NCI-H2171 (cell line): ENCODE measurements at places on chromosomes 12 and 14.

DNA sequence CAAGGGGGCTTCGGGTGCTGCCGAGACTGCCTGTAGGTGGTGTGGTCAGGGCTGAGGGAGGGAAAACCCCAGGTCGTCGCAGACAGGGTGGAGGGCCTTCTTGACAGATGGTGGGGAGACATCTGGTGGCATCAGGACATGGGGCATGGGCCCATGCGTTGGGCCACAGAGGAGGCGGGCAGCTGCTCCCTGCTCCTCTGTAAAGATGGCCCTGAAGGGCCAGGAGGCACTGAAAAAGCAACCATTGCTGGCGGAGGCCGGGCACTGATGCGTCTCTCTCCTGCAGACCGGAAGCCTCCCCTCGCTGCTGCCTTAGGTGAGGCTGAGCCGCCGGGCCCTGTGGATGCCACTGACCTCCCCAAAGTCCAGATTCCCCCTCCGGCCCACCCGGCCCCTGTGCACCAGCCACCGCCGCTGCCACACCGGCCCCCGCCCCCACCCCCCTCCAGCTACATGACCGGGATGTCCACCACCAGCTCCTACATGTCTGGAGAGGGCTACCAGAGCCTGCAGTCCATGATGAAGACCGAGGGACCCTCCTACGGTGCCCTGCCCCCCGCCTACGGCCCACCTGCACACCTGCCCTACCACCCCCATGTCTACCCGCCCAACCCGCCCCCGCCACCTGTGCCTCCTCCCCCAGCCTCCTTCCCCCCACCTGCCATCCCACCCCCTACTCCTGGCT, 28.8 kb downstream of the CCNK start:
- DNase-seq = no peak

- peak; percentile 49 for DNase-seq
Measured at GRCh38 chr12:57008178-57008577, 1.8 kb upstream of the ZBTB39 start.

DNA sequence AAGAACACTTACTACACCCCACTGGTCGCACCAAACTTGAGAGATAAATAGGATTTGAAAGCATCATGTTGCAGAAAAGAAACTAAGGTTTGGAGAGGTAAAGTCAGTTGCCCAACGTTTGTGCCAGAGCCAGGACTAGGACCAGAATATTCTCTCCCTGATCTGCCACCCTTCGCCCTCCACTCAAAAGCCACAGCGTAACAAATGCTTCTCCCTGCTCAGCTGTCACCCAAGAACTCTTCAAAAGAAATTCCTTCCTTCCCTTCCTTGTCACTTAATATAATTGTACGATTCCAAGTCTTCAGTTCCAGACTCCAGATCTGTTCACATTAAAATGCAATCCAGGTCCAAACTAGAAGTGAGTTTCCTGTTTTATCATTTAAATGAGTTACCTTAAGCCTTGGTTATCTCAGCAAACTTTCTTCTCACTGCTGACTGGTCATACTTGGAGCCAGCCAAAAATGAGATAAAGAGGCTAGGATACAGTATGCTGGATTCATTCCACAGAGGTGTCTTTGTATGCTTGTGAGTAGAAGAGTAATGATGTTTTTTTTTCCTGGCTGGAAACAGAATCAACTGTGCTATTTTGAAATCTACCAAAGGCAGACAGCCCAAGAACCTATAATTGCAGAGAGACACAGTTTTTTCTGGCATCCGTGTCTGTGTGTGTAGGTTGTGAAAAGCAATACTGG, 12.8 kb upstream of the PPFIBP1 start:
- DNase-seq = no peak

- DNase-seq = no peak
Measured at GRCh38 chr12:85603556-85603955, 232.7 kb downstream of the RASSF9 start.

DNA sequence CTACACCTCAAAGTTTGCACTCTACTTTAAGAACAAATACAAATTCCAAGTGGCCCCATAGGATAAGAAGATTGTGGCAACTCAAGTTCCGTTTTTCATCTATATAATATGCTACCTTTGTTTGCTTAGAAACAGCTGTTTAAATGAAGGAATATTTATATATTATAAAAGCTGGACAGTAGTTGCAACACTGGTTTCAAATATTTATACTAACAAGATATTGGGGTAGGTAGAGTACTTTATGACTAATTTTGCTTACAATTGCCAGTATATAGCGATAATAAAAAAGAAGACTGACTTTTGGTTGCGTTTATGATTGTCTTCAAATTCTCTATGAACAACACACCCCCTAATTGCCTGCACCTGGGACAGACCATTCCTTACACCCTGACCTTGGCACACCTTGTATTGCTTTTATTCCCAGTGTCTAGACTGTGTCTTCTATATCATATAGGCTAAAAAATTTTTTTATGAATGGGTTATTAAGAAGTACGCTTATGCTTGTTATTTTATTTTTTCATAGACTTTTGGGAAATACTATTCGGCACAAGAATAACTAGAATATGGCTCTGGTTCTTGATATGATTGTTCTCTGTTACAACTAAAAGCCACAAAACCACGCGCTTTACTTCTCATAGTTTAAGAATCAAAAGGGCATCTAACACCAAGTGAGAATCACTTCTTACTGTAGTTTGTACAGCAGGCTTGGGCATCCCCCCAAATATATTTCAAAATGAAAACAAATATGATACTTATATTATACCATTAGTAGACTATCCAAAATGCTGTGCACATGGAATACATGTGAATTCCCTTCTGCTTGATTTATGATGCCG, 455.4 kb upstream of the DCN start:
- no peak for DNase-seq

GRCh38 chr12:31369712-31370521, 44.0 kb upstream of the SINHCAF start:
- no peak for DNase-seq

GRCh38 chr14:95196268-95196667, 38.9 kb upstream of the DICER1 start:
- DNase-seq = no peak

GRCh38 chr12:111102102-111102739, 181.8 kb upstream of the MYL2 start:
- DNase-seq = peak; percentile 76

DNA sequence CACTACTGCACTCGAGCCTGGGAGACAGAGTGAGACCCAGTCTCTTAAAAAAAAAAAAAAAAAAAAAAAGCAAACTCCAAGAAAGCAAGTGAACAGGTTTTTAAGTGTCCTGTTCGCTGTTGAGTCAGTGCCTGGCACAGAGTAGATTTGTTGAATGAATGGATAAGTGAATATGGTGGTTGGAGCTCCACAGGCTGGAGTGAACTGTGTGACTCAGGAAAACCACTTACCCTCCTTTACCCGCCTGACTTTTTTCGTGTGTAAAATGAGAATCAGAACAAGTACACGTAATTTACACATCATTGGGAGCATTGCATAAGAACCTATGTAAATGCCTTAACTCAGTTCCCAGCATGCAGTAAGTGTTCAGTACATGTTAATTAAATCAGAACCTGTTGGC, 24.0 kb upstream of the ESRRB start:
- no peak for DNase-seq

GRCh38 chr12:44960856-44961255, 84.7 kb upstream of the NELL2 start:
- DNase-seq = no peak

GRCh38 chr14:91146661-91147060, 32.8 kb downstream of the DGLUCY start:
- DNase-seq = no peak
